ENCODE measurements at places on chromosomes 11 and 22.

- no peak for DNase-seq
These were observed 12.7 kb downstream of the IGHMBP2 start for GRCh38 chr11:68916439-68916838.

DNA sequence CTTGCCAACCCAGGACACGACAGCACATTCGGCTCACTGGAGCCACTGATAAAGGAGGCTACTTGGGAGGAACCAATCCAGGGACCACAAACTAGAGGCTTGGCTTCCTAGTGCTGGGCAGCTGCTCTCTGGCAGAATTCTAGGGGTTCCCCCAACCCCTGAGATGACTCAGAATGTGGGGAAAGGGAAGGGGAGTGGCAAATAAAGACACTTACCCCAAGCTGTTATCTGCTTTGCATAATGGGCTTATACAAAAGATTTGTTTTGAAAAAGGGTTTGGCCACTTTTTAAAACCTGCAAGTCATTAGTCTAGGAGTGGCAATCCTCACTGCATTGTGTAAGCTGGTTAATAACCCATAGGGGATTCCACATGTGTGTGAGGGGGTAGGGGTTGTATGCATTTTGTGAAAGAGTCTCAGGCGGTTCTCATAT is 64.1 kb upstream of the LMO1 start:
- DNase-seq = no peak

GRCh38 chr11:97537407-97538150 is 1147.8 kb downstream of the JRKL start:
- DNase-seq = no peak

GRCh38 chr11:107651672-107652071 is 60.2 kb downstream of the SLN start:
- no peak for DNase-seq
